H54 (cell line): ENCODE measurements at places on chromosomes 16 and 17.

DNA sequence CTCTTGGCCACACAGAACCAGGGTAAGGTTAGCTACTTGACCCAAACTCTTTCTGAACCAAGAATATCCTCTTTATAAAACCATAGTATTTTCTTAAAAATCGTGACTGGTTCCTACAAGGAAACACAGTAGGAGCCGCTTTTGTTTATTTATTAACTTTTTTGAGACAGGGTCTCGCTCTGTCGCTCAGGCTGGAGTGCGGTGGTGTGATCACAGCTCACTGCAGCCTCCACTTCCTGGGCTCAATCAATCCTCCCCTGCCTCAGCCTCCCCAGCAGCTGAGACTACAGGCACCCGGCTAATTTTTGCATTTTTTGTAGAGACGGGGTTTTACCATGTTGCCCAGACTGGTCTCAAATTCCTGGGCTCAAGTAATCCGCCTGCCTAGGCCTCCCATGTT lies 14.7 kb upstream of the LITAF start:
- no peak for DNase-seq

GRCh38 chr17:64499805-64500486 lies 3.1 kb upstream of the POLG2 start:
- no peak for DNase-seq

- no peak for DNase-seq
Observed at GRCh38 chr16:68369697-68370580, 59.1 kb downstream of the PRMT7 start.

DNA sequence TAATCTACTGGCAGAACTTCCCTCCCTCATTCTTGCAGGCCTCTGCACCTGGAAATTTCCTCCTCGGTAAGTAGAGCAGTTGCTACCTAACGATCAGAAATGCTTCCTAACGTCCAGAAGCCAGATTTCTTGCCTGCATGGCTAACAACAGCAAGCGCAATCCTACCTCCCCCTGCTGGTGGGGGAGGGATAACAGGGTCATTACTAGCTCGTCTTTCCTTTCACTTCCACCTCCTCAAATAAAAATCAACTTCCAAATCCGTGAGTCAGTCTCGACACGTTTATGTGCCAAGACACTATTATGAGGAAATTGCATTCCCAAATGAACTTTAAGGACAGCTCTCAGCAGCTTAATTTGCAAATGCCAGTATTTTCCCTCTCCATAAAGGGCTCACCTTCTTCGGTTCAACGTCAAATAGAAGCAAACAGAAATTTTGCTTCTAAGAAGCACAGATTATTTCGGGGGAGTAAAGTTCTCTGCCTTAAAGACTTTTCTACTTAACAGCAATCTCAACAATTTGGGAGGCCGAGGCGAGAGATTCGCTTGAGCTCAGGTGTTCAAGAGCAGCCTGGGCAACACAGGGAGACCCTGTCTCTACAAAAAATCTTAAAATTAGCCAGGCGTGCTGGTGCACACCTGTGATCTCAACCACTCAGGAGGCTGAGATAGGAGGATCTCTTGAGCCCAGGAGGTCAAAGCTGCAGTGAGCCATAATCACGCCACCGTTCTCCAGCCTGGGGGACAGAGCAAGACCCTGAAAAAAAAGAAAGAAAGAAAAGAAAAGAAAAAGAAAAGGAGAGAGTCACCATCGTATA lies 188.6 kb upstream of the PSMD7 start:
- peak; percentile 7 for DNase-seq

DNA sequence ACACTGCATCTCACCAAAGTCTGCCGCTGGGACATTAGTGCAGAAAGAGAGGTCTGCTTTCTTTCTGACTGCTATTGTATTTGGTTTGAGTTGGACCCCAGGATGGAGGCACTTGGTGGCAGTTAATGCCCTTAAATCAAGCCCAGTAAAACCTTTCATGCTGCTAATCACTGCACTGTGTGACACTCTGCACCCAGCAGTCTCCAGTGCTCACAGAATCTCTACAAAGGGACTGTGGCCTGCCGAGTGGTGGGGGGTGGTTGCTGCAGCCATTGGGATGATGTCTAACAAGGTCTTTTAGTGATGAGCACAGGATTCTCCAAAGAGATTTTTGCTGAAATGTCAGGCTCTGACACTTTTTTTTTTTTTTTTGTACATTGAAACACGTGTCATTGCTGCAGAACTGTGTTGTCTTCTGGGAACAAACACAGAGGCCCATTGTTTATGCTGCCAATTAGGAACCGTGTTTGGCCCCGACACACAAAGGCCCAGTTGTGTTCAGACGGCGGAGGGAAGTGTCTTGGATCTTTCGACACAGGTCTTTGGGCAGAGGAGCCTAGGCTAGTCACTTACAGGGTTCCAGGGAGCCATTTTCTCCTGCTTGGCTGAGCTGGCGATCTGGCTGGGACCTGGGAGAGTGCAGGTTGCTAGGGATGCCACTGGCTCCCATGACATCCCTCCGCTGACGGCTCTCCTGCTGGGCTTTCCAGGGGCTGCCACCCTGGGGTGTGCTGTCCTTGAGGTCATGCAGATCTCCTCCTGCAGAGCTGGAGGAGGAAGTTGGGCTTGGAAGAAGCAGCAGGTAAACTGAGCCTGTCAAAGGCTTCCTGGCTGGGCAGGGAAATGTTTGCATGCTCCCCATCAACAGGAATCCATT lies 16.2 kb upstream of the TNRC6C start:
- DNase-seq, result no peak

DNA sequence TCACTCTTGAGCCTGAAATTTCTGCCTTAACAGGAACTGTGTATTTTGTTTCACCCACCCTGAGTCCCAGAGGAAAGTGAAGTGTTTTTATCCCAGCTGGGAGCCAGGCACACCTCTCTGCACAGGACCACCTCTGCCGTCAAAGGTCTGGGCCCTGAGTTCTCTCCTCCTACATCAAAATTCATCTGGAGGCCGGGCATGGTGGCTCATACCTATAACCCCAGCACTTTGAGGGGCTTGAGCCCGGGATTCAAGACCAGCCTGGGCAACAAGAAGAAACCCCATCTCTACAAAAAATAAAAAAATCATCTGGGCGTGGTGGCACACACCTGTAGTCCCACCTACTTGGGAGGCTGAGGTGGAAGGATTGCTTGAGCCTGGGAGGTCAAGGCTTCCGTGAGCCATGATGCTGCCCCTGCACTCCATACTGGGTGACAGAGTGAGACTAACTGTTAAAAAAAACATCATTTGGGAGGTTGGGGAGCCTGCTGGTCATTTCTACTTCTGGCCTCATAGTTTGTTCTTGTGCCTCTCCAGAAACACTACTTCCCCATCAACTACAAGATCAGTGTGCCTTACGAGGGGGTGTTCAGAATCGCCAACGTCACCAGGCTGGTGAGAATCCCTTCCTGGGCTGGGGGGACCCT lies 9.8 kb downstream of the IL34 start:
- no peak for DNase-seq

- DNase-seq, result no peak
Observed at GRCh38 chr17:11332706-11333105, 91.7 kb downstream of the SHISA6 start.

DNA sequence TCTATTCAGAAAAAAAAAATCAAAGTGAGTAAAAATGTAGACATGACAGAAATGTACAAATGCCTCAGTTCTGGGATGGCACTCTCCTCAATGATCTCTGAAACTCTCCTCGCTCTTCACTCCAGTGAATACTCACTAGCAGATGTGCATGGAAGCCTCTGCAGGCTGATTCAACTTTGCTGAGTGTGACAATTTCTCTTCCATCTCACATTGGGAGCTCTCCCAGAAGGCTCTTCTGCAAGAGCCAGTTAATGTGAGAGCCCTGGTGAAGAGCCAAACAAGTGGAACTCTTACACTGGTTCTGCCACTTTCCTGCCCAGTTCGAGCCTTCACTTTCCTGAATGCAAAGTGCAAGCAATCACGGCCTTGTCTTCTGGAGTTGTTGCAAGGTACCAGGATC lies 147.1 kb upstream of the IRX6 start:
- no peak for DNase-seq

DNA sequence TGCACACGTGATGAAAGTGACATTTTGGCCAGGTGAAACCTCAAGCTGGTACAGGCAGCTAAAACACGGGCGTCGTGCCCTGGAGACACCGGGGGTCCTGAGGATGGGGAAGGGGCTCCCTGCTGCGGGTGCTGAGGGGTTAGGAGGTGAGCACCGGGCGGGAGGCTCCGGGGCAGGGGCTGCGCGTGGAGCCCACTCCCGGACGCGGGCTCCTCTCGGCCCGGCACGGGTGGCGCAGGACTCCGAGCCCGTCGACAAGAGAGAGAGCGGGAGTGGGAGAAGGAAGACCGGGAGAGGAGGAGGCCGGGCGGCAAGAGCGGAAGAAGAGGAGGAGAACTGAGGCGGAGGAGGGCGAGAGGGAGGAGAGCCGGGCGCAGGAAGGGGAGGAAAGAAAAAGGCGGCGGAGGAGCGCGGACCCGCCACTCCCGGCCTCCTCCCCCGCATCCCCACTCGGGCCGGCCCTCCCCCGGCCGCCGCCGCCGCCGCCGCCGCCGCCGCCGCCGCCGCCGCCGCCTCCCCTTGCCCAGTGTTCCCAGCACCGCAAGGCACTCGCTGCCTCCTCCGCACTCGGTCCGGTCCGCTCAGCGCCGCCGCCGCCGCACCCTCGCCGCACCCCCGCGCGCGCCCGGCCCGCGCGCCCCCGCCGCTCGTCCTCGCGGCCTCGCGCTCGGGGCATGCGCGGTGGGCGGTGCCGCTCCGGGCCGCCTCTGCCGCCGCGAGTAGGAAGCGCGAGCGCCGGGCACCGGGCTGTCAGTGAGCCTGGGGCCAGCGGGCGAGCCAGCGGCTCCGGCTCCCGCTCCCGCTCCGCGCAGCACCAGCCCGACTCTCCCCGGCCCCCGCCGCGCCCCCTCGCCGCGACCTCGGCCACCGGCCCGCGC lies at the start of gene PRKCA:
PRKCA (plus strand) TSS at position 750 of the 878 bp plus-strand sequence.
- DNase-seq, result peak; percentile 82
